Effector memory CD4-positive, alpha-beta T cell (primary cell): ENCODE measurements at places on chromosomes 5 and 9.

- no peak for DNase-seq
These were observed 74.7 kb downstream of the TMEM161B start for GRCh38 chr5:88193896-88194295.

GRCh38 chr5:8961219-8961618 lies 584.7 kb downstream of the SEMA5A start:
- no peak for DNase-seq

DNA sequence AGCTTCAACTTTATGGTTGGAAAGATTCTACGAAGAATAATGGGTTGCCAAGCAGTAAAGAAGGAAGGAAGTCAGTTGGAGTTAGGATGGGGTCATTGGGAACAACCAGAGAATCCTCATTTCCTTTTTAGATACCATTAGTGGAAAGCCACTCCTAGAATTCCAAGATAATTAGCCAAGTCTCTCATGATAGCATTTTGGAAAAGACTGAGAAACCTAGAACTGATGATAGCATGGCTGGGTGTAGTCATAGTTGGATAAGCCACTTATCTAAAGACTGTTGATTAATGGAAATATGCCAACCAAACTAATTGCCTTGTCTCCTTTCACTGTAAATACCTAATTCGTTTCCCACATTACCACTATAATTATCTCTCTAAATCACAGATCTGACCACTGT lies 377.0 kb downstream of the GLIS3 start:
- no peak for DNase-seq

- DNase-seq, result peak; percentile 75
These were observed 50.7 kb upstream of the SLC30A5 start for GRCh38 chr5:69042915-69043654.

GRCh38 chr5:1760656-1761452 lies 38.8 kb downstream of the MRPL36 start:
- DNase-seq, result no peak

- no peak for DNase-seq
These were observed 32.2 kb downstream of the CWC27 start for GRCh38 chr5:64800926-64801325.

- no peak for DNase-seq
These were observed 38.0 kb upstream of the CCDC152 start for GRCh38 chr5:42718591-42718990.

DNA sequence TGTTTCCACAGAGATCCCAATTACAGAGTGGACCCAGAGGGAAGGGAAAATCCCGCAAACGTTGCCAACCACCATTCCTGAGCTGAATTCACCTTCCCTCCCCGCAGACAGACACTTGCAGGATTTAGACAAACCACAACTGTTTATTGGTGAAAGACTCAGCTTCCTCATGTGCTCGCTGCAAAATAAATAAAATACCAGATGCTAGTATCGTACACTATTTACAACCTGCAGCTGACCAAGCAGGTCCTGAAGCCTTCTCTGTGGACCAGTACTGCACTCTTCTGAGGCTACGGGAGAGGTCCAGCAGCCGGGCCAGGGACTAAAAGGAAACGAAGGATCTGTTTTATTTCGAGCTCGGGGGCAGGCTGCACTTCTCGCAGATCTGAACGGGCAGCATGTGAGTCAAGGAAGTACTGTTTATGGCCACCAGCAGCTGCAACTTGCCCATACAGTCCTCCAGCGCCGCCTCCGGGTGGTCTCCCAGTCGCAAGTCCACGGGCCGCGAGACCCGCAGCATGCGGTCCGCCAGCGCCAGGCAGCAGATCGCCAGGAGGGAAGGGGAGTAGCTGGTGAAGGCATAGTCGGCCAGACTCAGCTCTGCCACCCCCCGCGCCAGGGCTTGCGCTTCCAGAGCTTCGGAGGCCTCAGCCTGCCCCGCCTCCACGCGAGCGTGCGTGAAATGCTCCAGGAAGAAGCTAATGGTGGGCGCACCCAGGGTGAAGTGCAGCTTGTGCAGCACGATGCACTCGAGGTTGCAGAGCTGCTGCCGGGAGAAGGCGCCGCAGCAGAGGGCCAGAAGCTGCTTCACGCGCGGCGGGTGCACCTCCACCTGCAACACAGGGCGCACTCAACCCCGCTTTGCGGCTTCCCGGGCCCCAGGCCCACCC lies 2.1 kb downstream of the CCNO start:
- no peak for DNase-seq

DNA sequence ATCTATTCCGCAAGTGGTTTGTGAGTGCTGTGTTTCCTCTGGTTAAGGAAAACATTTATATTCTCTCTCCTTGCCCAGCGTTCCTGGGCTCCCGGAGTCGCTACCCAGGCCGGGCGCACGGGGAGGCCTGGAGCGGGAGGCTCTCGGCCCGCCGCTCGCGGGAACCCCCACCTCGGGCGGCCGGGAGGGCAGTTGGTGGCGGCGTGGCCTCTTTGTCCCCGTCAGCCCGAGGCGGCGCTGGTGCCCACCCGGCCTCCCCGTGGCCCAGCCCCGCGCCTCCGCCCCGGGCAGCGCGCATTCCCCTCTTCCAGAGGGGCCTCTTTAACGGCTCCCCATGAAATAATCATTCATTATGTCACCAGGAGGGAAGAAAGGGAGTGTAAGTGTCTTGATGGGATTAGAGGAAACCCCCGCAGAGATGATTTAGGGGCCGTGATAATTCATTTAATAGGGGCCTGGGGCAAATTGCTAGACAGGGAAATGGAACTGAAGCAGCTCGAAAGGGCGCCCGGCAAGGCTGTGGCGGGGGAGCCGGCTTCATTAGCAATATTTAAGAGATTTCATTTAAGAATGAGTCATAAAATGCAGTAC lies 181.9 kb upstream of the TBCA start:
- DNase-seq, result no peak

DNA sequence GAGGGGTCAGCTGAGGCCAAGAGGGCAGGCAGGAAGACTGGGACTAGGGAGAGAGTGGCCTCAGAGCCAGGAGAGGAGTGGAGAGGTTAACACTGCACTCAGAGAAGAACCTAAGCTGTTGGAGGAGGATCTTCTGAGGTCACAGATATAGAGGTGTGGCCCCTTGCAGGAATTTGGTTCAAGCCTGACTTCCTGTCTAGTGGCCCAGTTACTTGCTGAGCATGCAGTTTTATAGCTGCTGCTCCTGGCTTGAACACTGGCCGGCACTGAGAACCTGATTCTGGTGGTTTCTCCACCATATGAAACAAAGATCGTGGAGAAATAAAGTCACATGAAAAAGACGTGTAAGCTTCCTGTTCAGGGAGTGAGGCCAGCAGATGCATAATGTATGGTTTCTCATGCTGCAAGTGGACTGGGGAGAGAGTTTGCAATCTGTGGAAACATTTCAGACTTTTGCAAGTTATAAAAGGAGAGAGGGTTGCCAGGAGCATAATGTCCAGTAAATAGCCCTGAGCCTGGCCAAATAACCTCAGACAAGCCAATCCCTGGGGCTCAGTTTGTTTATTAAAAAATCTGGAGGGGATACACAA lies 82.6 kb downstream of the GALNT10 start:
- DNase-seq, result peak; percentile 6

GRCh38 chr5:31107091-31107518 lies 86.4 kb upstream of the CDH6 start:
- no peak for DNase-seq

DNA sequence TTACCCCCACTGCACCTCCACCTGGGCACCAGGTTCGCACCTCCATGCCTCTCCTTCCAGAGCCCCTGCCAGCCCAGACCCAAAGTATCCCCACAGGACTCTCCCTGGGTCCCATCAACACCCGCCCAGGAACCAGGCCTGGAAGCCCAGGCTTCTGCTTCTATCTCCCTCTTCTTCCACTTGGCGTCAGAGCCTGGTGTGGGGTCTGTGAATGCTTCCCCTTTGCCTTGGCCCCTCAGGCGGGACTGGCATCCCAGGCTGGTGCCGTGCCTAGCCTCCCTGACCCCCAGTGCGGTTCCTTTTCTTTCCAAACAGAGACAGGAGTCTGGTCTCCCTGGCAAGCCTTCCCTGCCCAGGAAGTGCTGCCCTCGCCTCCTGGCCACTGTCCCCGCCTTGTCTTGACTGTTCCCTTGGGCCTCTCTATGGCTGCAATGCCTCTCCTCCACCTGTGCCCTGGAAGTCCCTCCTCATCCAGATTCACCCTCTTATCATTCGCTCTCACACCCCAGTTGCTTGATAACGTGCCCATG lies 7.8 kb upstream of the TBC1D9B start:
- no peak for DNase-seq

DNA sequence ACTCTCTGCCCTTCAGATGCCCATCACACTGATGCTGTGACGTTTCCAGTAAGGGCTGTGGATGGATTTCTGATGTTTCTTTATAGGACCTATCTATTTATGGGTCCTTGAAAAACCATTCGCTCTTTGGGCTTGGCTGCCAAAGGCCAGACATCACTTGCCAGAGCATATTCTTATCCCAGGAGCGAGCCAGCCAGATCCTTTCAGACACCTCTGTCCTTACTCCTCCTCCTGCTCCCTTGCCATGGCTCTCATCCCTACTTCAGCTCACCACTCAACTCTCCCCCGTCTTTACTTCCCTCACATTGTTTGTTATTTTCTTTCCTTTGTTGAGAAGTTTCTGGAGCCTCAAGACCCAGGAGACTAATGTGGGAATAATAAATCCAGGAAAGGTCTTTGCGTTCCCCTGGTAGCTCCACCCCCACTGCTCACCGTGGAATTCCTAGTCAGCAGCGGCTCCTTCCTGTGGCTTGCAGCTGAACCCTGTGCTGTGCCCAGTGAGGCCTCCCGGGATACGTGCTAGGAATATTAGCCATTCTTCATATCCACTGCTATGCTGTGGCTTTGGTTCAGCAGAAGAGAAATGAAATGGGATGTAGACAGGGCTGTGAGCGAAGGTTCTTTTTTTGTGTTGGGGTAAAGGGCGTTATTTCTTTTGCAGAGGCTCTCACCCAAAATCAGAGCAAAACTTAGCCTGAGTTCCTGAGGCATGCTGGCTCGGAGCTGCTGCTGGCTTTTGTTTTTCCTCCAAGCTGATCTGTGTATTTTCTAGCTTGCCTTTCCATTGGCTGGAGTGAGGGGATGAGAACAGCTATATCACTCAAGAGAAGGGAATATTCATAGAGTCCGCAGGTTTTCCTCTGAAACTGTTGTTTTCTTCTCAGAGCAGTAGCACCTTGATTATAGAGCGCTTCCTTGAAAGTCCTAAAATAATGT lies 171.1 kb downstream of the SAXO1 start:
- no peak for DNase-seq

- no peak for DNase-seq
These were observed 12.0 kb upstream of the CTSL start for GRCh38 chr9:87713988-87714330.

- DNase-seq, result no peak
These were observed 16.6 kb downstream of the DMRTA1 start for GRCh38 chr9:22463205-22463604.

GRCh38 chr9:136138566-136138965 lies 19.9 kb upstream of the TMEM250 start:
- DNase-seq, result no peak

- DNase-seq, result peak; percentile 60
These were observed 6.9 kb upstream of the NDUFB6 start for GRCh38 chr9:32579706-32580331.

- no peak for DNase-seq
These were observed 236.5 kb downstream of the DMRTA1 start for GRCh38 chr9:22682961-22683699.

DNA sequence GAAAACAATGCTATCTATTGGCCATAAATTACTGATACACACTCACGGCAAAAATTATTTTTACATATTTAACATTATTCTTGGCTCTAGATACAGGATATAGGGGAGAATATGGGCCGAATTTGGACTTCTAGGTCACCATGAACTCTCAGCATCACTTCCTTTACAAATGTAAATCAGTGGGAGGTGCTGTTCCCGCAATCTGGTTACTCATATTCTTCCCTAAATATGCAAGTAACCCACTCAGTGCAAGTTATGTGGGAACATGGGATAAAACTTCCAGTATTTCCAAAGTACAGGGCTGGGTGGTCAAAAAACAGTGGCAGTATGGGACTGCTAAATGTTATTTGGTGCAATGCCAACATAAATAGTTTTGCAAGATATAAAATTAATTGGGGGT lies 145.6 kb downstream of the PPP2R2B start:
- DNase-seq, result no peak

GRCh38 chr9:18753904-18754303 lies 279.1 kb downstream of the SAXO1 start:
- DNase-seq, result no peak

- DNase-seq, result no peak
These were observed 42.0 kb downstream of the SLC1A3 start for GRCh38 chr5:36648426-36648825.

DNA sequence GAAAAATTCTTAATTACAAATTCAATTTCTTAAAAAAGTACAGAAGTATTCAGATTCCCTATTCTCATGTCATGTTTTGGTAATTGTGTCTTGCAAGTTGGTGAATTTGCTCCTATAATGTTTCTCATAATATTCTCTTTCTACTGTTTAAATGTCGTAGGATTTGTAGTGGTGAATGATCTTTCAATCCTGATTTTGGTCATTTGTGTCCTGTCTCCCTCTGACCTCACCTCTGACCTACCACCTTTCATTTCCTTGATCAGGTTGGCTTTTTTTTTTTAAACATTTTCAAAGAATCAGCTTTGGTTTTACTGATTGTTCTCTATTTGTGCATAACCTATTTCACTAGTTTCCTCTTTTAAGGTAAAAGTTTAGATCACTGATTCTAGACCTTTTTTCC lies 102.6 kb downstream of the AUH start:
- no peak for DNase-seq

DNA sequence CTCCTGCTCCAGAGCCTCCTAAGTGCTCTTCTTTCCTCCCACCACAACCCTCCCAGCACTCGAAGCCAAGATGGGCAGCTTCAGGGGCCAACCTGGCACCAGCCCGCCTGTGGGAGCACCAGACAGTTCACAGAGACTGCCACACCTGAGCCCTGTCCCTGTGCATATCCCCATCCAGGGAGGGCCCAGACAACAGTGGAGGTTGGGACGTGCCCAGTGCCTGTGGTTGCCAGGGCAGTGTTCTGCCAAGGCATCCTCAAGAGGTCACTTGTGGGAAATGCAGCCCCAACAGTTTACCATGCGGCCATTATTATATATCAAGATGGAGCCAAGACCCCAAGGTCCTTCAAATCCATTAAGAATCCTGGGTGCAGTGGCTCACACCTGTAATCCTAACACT lies 23.0 kb upstream of the TRIO start:
- DNase-seq, result no peak

GRCh38 chr5:57495285-57496086 lies 12.9 kb upstream of the ACTBL2 start:
- no peak for DNase-seq

- DNase-seq, result no peak
These were observed 37.7 kb upstream of the VCAN start for GRCh38 chr5:83433891-83434290.

- DNase-seq, result no peak
These were observed 10.6 kb downstream of the SPOCK1 start for GRCh38 chr5:137488516-137488915.
